Activated CD8-positive, alpha-beta memory T cell treated with anti-CD3 and anti-CD28 coated beads, Interleukin-2, amount 10 ng/mL, durations not matched to agents 7 days and 5 days (primary cell): ENCODE measurements at places on chromosomes 4 and X. TPM values are rescaled to one million over a fixed set of nuclear protein-coding genes. Genes with fewer than 3 reads are reported as not detected.
A peak's percentile ranks its signal among the peaks of the same experiment; 100 is the strongest.

PARM1 gene
- 0.09 TPM for total RNA-seq

GPR50 gene
- not detected for total RNA-seq

GNRHR gene
- not detected for total RNA-seq

DNA sequence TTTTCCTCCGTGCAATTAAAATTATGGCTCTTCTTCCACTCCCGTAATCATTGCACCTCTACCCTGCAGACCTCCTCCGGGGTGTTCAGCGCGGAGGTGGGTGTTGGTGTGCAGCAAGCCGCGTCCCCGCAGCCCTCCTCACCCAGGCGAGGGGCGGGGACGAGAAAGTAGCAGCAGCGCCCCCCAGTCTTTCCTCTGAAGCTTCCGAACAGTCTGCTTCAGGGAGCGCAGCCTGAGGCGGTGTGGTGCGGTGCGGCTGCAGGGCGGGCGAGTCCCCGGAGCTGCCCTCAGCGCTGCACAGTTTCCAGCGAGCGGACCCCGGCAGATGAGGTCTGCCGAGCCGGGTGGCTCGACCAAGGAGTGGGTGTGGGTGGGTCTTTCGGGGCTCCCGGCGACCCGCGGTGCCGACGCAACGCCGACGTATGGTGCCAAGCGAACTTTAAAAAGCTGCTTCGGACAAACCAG, at the start of gene FRAS1:
FRAS1 (plus strand) TSS at position 189 of the 465 bp plus-strand sequence. CDS start 687 bp downstream, outside the sequence.
- DNase-seq = peak; percentile 41

GRCh38 chr4:37383579-37384229, 139.2 kb downstream of the NWD2 start:
- no peak for DNase-seq

GRCh38 chr4:128283071-128283470, 4.5 kb downstream of the PGRMC2 start:
- no peak for DNase-seq

DNA sequence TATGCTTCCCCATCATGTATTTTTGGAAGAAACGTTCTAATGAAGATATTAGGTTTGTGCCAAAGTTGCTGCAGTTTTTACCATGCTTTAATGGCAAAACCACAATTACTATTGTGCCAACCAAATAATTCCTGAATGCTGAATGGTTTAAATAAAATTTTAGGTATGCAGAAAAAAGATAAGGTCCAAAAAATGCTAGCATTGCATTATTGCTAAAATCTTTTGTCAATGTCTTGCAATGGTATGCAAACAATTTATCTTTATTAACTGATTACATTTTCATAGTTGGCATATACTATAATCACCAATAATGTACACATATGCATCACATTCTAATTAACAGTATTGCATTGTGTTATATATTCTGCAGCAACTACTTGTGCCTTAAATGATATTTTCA, 1657.4 kb upstream of the IGFBP7 start:
- DNase-seq = no peak

DNA sequence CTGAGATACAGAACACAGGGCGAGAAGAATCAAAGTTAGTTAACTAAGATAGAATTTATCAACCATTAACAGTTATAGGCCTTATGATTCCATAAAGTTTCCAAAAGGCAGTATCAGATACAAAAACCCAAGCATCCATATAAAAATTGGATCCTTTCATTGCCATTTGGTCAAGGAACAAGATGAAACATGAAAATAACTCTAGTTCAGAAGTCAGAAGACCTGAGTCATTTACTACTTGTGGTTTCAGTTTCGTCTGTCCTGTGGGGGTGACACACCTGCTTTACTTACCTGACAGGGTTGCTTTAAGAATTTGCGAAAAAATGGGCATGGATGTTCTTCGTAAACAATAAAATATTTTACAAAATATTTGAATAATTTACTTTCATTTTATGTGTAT, 130.8 kb downstream of the ANAPC10 start:
- no peak for DNase-seq

DNA sequence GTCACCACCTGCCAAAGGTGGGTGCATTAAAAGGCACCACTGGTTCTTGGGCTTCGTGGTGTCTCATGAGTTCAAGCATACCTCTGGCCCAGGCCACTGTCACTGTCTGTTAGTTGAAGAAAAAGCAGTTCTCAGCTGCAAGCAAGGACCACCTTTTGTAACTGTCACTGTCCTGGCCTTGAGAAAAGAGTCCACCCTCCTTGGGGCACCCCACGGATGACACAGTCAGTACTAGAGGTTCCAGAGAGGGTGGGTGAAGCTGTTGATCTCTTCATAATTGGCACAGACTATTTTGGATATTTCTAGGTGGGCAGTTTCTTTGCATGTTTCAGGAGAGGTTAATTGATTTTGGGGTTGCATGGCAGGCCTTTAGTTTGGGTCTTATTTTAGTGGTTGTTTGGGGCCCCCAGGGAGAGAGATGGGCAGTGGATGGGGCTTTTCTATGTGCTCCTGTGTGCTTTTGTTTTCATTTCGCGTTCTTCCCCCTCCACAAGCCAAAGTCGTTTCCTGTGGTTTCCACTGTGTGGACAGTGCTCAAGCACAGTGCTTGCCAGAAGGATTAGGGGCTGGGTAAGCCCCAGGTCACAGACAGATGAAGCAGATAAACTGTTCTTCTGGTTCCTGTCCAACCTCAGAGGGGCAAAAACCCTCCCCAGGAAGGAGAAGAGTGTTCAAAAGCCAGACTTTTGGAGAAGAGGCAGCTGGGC, 156.2 kb upstream of the PPP1R2C start:
- peak; percentile 79 for DNase-seq

DNA sequence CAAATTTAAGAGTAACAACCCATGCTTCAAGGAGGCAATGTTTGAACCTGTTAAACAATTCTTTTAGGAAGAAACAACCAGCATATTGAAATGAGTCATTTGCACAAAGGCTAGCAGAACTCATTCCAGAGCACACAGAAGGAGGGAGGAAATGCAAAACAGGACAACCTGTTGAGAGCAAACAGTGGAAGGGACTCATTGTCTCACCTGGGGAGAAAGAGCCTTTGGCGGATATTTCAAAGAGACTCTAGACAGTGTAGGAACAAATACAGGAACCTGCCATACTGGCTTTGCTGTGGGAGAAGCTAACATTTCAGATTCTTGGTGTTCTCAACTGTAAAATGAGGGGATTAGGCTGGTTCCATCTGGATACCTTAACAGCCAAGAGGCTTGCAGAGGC, 14.8 kb upstream of the RASGEF1B start:
- no peak for DNase-seq

DNA sequence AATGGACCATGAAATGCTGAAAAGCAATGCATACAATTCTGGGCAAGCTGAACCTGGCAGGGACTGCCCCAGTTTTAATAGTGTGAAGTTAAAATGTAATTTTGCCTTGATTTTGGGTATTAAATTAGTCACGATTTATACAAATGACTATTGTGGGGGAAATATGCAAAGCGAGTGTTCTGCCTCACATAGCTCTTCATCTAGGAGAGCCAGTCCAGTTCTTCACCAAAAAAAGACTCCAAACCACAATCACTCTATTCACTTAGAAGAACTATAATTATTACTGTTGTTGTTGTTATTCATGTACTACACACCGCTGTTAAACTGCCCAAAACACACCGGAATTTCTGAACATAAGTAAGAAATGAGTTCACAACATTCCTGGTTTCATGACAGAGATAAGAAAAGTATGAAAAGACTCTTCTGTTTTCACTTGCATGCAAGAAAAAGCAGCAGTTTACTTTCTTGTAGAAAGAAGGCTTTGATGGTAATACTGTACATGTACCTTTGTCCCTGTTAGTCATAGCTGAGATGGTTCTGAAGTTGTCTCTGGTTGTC, 101.9 kb downstream of the QRFPR start:
- no peak for DNase-seq

GRCh38 chr4:134668237-134668636, 466.6 kb upstream of the PABPC4L start:
- DNase-seq = no peak

GRCh38 chrX:74835566-74835965, 89.7 kb downstream of the NEXMIF start:
- DNase-seq = no peak

DNA sequence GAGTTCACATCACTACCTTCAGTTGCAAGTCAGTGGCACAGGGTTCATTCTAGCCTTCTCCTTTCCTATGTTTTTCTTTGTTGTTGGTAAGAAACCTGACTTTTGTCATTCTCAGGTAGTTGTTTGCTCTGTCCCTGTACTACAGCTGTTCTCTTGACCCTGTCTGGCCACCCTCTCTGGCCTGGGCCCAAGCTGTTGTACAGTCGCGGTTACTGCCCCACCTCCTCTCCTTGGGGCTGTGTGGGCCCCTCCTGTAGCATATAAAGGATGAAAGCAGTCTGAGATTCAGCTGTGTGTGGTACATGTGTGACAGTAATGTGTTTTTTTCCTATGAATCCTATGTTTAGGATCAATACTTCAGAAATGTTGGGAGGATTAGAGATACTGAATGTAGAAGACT, 12.5 kb downstream of the MOB1B start:
- no peak for DNase-seq

DNA sequence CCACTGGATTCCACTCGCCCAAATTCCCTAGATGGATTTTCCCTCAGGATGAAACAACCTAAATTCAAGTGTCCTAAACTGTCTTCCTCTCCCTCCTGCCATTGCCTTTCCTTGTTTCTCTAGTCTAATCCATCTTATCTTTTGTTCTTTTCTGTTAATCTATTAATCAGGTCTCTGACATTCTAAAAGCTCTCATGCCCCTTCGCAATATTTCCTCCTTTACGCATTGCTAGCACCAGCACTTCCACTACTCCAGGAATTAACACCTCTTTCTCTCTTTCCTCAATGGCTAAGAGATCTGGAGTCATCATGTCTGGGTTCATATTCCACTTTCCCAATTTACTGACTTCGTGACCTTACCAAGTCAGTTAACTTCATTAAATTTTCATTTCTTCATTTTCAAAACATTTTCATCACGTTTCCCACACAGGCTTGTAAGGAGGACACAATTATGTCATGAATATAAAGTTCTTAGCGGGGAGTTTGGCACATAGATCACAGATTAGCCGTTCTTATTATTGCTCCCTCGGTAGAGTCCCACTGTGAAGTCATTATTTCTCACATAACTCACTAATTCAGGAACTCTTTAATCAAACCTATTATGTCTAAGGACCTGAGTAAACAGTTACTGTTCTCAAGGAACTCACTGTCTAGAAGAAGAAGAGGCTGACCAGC, 45.3 kb downstream of the FAT4 start:
- no peak for DNase-seq

- DNase-seq = peak; percentile 43
Observed at GRCh38 chr4:36651253-36651652, 369.8 kb downstream of the DTHD1 start.

- DNase-seq = no peak
Observed at GRCh38 chr4:3716631-3717235, 49.5 kb upstream of the ADRA2C start.
